ENCODE measurements at places on chromosomes 4 and X.

DNA sequence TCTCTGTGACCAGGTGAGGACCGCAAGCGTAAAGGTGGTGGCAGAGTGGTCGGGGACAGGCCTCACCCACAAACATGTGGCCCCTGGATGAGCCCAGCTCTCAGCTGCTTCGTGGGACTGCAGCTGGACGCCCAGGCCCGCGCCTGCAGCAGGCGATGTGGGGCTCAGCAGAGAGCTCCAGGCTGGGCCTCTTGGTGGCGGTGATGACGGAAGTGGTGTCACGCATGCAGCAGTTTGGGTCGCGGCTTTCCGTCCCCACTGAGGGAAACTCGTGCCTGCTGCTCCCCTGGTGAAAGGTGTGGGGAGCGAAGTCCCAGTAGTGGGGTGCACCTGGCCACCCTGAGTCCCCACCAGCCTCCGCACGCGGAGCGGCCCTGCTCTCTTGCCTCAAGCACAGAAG, 26.9 kb downstream of the PCGF3 start:
- DNase-seq = no peak

DNA sequence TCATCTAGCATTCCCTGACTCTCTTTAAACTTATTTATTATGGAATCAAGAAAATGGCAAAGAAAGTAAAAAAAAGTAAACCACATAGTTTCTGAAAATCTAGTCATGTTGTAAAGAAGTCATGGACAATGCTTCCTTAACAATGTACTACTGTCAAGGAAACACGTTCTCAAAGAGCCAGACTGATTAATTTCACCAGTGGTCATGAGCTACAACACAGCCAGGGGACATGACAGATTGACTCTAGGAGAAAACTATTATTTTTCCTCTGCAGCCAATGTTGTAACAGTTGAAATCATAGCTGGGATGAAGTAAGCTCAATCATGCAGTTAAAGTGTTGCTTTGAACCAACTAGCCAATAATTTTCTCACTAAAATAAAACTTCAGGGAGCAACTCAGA, 109.2 kb downstream of the MAPK10 start:
- no peak for DNase-seq

GRCh38 chr4:15317246-15317645, 110.6 kb upstream of the C1QTNF7 start:
- no peak for DNase-seq

DNA sequence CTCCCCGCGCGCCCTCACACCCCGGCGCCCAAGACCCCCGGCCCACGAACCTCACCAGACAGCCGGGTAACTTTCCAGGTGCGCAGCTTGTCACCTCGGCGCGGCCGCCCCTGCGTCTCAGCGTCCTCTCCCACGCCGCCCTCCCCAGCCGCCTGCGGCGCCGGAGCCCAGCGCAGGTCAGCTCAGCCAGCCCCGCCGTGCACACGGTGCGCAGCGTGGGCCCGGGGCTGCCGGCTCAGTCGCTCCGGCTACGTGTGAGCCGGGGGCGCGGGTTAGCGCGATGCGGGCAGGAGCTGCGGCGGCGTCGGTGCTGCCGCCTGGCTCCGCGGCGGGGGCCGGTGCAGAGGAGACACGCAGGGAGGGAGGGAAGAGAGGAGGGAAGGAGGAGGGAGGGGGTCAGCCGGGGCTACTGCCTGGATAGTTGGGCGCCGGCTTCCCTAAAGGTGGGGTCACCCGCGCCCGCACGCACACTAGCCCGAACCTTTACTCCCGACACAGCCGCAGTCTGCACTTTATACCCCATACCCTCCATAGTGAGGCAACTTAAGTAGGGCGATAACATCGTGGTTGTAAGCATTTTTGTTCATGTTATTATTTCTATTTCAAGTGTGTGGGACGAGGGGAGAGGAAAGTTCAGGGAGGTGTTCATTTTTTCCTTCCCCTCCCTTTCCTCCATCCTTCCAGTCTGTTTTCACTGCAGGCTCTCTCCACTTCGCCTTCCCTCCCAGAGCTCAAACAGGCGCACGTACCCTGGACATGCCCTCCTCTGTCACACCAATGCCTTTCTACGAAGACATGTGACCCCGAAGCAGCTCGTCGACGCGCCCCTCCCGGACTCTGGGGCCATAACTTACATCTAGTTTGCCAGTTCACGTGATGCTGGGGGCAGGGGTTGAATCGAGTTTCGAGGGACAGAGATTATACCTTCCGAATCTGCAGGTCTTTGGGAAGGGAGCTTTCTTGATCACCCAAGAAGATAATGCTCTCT, at the start of gene PRKG2:
TSS of gene PRKG2 (minus strand) at position 342 of the 988 bp plus-strand sequence. CDS start 10,175 bp downstream, outside the sequence.
- DNase-seq = peak; percentile 70

GRCh38 chrX:39648548-39649254, 449.1 kb downstream of the BCOR start:
- DNase-seq = no peak

Data from NCI-H1417 (cell line).